Fibroblast of skin of right quadriceps (primary cell): ENCODE measurements at places on chromosomes 13 and 19.

GRCh38 chr19:14004619-14005348 is 1.3 kb downstream of the RFX1 start:
- no peak for DNase-seq

GRCh38 chr19:2166741-2167738 is 3.3 kb downstream of the DOT1L start:
- no peak for DNase-seq

- no peak for DNase-seq
Observed at GRCh38 chr13:25673711-25674110, 301.9 kb downstream of the ATP8A2 start.

- peak; percentile 81 for DNase-seq
Observed at GRCh38 chr13:79480954-79481684, at the start of gene NDFIP2. Gene NDFIP2, plus strand, starts transcription at chr13:79481155. Its CDS starts 49 bp downstream, at chr13:79481204.

GRCh38 chr13:60369242-60369641 is 27.8 kb upstream of the TDRD3 start:
- no peak for DNase-seq

DNA sequence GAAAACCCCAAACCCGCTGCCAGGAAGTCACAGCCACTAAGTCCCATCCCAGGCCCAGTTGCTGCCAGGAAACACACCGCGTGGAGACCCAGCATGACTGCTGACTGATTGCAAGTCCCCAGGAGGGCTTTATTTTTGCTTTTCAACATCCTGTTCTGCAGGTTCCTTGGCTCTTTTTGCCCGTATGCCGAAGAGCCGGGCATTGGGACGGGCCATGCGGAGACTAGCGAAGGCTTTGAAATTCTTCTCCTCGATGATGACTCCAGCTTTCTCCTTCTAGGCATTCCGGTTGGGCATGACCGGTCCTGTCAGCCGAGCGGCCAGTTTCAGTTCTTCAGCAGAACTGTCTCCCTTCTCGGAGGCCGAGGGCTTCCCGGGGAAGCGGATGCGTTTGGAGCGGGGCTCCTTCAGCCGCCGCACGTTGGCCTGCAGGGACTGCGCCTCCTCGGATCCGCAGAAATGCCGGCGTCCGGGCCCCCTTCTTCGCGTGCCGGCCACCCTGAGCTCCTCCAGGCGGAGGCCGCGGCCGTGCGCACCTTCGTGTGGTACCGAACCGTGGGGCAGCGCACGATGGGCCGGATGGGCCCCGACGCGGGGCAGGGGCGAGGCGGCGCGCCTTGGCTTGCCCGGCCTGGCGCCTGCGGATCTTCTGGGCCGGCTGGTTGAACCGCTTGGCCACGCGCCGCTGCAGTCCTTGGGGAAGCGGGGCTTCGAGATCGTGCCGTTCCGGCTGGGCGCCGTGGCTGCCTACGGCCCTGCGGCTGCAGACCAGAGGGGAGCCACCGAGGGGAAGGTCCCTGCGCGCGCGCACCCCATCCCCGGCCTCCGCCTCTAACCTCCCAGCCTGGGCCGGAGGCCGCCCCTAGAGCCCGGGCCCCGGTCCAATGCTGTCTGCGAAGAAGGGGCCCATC is 15.2 kb downstream of the ZSCAN5C start:
- DNase-seq = peak; percentile 16

GRCh38 chr19:47112166-47112996 is 1.2 kb downstream of the ZC3H4 start:
- DNase-seq = peak; percentile 92

- no peak for DNase-seq
Observed at GRCh38 chr13:98260357-98261164, 83.5 kb upstream of the RNF113B start.

- no peak for DNase-seq
Observed at GRCh38 chr13:99610702-99611289, 109.5 kb downstream of the TM9SF2 start.

- DNase-seq = no peak
Observed at GRCh38 chr13:76516586-76516985, 369.6 kb downstream of the KCTD12 start.

GRCh38 chr19:56155124-56155687 is 14.1 kb downstream of the ZNF444 start:
- DNase-seq = no peak

GRCh38 chr13:107069108-107069776 is 501.3 kb upstream of the ARGLU1 start:
- DNase-seq = peak; percentile 8

- DNase-seq = peak; percentile 88
Observed at GRCh38 chr19:5308451-5309437, 31.9 kb downstream of the PTPRS start.

DNA sequence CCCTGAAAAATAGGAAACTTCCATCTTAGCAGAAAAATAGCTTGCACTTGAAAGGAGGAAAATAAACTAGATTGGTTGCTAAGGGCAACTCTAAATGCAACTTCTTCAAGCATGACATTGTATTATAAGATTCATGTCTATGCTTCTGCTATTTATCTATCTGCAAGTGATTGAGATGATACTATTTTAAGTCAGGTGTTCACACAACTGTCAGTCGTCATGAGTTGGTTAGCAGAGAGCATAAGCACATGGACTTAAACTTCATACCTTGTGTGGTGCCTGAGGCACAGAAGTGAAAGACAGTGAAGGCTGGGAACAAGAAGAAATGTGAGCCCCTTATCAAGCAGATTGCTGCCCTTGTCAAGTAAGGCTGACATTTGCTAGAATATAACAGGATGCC is 82.9 kb downstream of the SLITRK5 start:
- no peak for DNase-seq

DNA sequence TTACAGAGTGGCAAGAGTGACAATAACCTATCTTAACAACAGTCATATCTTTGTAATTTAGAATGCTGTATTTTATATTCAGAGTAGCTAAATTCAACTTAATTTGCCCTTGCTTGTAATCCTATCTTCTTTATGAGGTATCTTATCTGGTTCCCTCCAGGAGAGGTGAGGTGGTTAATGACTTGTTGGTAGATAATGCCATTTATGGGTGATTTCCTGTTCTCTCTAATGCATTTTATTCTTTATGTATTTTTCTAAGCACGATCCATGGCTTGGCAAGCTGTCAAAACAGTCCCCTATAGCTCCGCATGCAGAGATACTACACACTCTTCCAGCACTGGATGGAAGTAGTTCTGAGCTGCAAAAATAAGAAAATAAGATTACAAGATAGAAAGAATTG is 267.9 kb downstream of the LMO7 start:
- DNase-seq = no peak

- peak; percentile 93 for DNase-seq
Observed at GRCh38 chr19:37999309-38000213, 92.6 kb downstream of the SIPA1L3 start.

DNA sequence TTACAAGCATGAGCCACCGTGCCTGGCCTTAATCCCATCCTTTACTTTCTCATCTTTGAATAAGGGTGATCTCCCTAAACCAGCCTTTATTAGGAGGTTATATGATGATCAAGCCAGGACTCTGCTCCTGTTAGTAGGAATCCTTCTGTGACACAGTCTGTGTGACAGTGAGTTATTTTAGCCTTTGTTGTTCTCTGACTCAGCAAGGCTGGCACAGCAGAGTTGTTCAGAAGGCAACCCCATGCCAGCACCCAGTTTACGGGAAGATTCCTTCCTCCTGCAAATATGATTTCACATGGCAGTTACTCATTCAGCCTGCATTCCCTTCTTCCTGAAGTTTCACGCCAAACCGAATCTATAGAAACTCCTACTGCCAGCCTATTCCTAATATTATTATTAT is 10.5 kb upstream of the MIER2 start:
- no peak for DNase-seq

DNA sequence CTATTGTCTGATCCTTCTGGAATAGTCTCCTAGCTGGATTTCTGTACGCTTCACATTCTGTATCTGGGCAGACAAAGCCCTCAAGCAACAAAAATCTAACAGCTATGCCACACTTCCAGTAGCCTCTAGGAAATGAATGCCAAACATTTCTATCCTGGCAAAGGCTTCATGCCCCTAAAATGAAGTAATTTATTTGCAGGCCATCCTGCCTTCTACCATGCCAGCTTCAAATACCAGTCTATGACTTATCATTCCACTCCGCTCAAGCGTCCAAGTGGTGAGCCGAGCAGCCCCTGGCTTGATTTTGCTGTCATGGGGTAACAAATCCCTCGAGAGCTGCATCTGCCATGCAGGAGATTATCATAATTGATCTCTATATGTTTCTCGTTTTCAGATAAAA is 86.9 kb downstream of the LHFPL6 start:
- DNase-seq = no peak

DNA sequence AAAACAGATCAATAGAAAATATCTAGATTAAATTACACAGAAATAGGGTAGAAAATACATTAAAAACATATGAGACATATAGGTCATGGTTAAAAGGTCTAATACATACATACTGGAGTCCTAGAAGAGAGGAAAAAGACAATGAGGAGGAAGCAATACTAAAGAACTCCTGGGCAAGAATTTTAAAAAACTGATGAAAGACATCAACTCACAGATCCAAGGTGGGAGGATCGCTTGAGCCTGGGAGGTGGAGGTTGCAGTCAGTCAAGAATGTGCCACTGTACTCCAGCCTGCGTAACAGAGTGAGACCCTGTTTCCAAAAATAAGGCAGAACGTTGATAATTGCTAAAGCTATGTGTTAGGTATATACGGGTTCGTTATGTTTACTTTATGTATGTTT is 5.4 kb upstream of the KASH5 start:
- DNase-seq = no peak

GRCh38 chr13:32660227-32660626 is 74.0 kb downstream of the PDS5B start:
- no peak for DNase-seq

- peak; percentile 10 for DNase-seq
Observed at GRCh38 chr13:26050568-26051230, 1.1 kb downstream of the SHISA2 start.

DNA sequence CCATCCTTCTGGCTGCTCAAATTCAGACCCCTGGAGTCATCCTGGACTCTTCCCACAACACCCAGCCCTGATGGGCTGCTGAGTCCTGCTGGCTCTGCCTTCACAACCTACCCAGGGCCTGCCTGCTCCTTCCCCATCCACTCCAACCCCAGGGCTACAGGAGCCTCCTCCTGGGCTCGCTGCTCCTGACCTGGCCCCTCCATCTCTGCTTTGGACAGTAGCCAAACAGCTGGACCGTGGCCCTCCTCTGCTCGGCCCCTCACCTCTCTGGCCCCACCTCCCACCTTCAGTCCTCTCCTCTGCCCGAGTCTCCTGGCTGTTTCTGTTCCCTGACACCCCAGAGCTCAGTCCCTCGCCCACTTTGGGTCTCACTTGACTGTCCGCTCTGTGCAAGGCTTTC is 66.7 kb downstream of the CEBPG start:
- DNase-seq = no peak

- no peak for DNase-seq
Observed at GRCh38 chr13:32010136-32010535, 21.4 kb upstream of the FRY start.
